ENCODE measurements at places on chromosomes 3 and 15.
A peak's percentile ranks its signal among the peaks of the same experiment; 100 is the strongest.

DNA sequence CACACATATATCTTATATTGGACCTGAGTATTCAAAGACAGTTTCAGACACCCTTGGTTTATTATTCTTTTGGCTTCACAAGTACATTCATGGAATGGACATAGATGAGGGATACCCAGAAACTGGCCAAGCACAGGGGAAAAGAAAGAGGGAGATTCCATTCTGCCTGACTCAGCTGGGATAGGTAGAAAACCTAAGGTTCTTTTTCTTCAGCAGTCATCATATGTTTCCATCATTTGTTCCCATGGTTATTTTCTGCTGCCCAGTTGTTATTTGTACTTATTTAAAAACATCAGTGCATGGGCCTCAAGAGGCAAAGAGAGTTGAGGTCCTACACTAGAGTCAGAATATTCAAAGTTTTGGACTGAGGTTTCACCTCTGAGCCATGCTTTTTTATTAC is 91.8 kb downstream of the FILIP1L start:
- no peak for DNase-seq

DNA sequence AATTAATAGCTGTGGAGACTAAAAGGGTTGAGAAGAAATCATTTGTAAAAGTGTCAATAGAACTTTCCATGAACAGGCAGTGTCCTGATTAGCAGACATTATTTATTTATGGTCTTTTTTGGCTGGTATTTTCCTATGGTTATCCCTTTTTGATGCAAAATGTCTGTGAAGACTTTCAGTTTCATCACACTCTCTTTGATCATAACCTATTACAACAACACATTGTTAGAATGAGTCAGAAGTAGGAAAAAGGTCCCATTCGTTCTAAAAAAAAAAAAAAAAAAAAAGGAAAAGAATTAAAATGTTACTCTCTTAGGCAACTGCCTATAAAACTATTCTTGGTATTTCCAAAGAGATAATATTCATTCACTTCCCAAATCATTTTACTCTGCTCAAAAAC is 62.1 kb downstream of the SLC49A4 start:
- no peak for DNase-seq

DNA sequence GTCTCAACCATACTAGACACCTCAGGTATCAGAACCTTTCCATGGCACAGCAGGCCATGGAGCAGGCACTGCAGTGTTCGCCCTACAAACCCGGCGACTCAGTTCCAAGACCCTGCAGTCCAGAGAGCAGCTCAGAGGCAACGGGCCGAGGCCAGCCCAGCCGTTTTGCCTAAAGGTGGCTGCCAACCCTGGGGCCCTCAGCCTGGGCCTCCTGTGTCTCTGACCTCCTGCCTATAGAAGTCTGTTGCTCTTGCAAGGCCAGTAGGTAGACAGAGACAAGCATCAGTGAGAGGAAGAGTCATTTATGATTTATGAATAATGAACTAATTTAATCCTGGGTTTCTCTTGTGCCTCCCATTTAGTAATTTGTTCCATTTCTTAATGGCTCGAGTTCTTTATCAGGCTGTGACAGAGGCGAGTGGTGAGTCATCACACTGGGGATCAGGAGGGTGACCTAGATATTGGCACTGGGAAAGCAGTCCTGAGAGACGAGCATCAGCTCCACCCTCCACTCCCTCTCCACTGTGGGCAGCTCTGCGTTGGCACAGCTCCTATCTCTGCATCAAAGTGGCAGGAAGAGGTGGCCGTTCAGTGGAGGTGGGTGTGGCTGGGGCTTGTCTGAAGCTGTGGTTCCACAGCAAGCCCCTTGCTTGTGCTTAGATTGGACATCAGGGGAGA is 79.8 kb downstream of the ABHD5 start:
- no peak for DNase-seq

GRCh38 chr15:63469190-63469589 is 35.2 kb upstream of the USP3 start:
- no peak for DNase-seq

- DNase-seq = no peak
These were observed 26.5 kb downstream of the IQSEC1 start for GRCh38 chr3:13046569-13047274.

- no peak for DNase-seq
These were observed 3.8 kb upstream of the MANF start for GRCh38 chr3:51381333-51381705.

GRCh38 chr3:15875016-15875689 is 77.4 kb upstream of the ANKRD28 start:
- DNase-seq = no peak

DNA sequence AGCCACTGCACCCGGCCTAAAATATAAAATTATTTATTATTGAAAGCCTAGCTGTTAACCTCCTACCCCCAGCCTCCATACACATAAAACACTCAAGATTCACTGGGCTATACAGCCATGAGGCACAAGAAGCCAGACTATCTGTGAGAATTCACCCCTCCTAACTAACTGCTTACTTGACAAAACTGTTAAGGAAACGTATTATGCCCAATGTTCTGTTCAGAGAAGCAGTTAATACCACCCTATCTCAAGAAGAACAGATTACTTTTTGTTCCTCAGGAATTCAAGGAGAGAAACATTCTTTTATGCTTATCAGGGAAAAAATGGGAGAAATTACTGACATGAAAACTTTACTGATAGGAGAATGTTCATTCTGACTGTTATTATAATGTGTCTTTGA is 144.1 kb downstream of the BBX start:
- DNase-seq = no peak

DNA sequence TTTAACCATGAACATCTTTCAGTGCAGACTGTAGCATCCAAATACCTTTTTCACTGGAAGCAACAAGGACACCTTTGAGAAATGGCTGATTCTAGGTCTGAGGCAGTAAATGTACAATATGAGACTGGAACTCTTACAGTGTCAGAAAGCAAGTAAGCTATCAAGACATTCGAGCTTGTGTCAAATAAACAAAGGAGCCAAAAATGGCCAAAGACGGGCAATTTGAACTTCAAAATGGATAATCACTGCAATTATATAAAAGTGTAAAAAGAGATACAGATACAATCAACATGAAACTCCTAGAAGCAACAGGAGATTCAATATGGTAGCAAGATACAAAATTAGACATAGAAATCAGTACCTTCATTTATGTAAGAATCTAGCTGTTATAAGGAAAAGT is 138.5 kb upstream of the CCDC54 start:
- DNase-seq = no peak

- DNase-seq = no peak
These were observed 49.7 kb downstream of the SLC6A6 start for GRCh38 chr3:14451844-14452739.

GRCh38 chr15:49978121-49978520 is 140.9 kb downstream of the ATP8B4 start:
- no peak for DNase-seq

DNA sequence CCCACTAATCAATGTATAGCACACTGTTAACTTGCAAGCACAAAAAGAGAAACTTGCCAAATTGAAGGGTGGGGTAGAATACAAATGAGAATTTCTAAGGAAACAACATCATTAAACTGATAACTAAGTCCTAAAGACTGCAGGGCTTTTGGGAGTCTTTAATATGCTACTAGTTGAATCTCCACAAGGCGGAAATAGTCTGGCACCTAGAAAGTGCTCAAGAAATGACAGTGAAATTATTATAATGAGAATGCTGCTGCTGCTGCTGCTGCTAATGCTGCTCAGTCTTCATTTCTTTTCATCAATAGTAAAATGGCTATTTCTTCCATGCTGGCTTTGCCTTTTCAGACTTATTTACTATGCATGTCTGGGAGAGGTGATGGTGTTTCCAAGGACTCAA is 91.8 kb downstream of the BTD start:
- no peak for DNase-seq

DNA sequence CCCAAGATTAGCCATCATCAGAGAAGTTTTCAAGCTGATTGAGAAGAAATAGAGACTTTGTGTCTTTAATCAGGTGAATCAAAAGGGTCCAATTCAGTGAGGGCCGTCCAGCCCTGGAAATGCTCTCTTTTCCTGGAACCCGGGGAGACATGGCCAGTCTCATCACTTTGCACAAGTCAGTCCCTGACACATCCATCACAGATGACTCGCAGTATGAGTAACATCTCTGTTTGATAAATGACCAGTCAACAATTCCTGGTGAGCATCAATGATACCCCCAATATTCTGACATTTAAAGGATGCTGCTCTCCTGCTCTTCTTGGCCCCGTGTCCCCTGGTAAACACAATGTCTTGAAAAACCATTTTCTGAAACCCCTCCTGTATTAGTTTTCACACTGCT is 26.7 kb downstream of the C3orf20 start:
- no peak for DNase-seq

DNA sequence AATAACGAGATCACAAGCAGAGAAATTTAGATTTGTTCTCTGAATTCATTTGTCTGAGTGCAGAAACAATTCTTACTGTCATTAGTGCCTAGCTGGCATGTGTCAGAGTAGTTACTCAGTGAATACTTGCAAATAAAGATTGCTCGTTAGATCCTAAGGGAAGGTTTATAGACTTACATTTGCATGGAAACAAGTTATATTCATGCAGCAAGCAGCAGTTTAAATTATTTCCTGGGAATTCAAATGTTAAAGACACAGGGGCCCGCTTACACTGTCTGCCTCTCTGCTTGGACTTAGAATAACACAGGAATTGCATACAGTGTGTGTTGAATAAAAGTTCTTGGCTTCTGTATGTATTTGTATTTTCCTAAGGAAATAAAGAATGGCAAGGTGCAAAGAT is 680.6 kb upstream of the NECTIN3 start:
- no peak for DNase-seq

GRCh38 chr15:91872356-91873137 is 19.0 kb downstream of the SLCO3A1 start:
- no peak for DNase-seq

GRCh38 chr15:31487811-31488436 is 161.3 kb downstream of the KLF13 start:
- DNase-seq = no peak

DNA sequence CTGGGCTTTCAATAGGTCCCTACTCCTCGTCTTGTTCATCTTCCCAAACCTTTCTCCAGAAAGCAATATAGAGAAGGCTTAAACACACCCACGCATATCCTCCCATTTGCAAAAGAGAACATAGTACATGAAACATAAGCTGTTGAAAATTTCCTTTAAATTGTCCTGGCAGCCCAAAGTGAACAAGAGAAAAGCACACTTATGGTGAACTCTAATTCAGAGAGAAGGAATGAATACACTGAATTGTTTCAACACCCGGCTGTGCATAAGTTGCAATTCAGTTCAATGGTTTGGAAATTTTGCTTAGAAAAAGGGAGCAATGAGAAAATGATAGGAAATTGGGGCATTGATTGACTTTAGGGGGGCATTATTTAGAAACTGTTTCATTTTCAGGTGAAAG is 202.6 kb downstream of the TIGIT start:
- DNase-seq = no peak

- no peak for DNase-seq
These were observed 80.9 kb downstream of the LRRFIP2 start for GRCh38 chr3:37093481-37093880.

DNA sequence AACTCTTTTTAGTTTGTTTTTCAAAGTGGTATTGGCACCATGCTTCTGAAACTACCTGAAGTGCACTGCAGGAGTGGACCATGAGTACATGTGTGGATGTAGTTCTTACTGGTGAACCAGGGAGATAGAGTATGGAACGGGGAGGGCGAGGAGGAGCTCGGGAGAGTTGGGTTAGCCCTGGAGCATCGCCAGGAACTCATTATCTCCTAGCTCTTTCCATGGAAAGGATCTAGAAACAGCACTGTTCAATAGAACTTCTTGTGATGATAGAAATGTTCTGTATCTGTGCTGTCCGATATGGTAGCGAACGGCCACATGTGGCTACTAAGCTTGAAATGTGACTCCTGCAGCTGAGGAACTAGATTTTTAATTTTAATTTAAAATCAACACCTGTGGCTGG is 47.3 kb downstream of the VGLL4 start:
- DNase-seq = no peak

GRCh38 chr3:71926262-71926600 is 141.3 kb upstream of the PROK2 start:
- DNase-seq = no peak

DNA sequence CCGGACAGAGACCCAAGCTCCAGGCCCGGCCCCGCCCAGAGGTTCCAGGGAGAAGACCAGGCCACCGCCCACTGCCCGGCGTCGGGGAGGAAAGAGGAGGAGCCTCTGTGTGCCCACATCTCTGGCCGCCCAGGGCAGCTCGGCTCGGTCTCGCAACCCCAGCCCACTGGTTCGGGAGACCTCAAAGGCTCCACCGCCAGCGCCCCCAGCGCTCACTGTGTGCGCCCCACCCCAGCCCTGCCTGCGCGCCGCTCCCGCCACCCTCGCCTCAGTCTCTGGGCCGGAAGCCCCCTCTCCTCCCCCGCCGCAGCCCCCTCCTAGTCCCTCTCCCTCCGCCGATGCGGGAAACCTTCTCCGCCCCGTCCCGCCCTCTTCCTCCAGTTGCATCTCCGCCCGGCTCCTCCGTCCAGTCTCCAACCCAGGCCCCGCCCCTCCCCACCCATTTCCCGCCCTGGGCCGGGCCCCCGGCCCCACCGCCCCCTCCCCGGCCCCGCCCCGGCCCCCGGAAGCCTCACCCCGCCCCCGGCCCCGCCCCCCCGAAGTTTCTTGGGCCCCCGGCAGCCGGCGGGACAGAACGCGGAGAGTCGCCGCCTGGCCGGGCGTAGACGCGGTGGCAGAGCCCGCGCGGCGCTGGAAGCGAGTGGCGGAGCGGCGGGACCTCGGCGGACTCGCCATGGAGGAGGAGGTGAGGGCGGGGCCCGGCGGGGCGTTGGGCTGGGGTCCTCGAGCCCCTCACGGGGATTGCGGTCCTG is at the start of gene PLEKHO2:
TSS of gene PLEKHO2 (plus strand) at position 572 of the 752 bp plus-strand sequence. CDS start at position 674, 102 bp downstream.
- DNase-seq = peak; percentile 95

DNA sequence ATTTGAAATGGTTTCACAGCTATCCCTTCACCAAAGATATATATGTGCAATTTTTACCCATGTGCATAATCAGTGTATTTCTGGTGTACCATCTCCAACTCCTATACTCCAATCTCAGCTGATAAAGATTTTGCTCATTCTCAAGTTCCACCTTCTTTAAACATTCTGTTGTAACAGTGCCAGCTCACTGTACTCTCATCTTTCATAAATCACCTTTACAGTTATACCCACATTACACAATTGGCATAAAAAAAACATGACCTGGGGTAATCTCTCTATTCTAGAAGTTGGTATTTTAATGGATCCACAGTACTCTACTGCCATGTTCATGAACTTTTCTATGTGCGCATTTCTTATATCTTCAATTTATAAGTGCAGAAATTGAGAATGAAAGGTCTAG is 339.9 kb upstream of the DPH6 start:
- no peak for DNase-seq

DNA sequence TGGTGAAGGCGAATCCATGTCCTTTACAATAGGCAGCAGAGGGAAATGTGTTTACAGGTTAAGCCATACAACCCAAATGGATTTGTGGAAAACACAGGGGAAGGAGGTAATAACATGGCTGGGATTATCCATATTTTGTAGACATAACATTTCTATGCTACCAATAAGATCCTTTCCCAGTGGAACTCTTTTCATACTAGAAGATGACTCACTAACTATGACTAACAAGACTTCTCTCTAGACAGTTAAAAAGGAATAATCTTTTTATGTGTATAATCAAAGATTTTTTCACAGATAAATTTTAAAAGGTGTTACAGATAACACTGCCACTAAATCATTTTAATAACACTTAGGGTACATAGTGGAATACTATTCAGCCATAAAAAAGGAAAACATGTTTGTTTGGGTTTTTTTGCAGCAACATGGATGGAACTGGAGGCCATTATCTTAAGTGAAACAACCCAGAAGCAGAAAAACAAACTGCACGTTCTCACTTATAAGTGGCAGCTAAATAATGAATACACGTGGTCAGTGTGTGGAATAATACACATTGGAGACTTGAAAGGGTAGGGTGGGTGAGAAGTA is 39.6 kb downstream of the VPS13C start:
- DNase-seq = no peak

All from neuronal stem cell (in vitro differentiated cells).